T-helper 22 cell (primary cell): ENCODE measurements at places on chromosomes 1 and 21.
A peak's percentile ranks its signal among the peaks of the same experiment; 100 is the strongest.

DNA sequence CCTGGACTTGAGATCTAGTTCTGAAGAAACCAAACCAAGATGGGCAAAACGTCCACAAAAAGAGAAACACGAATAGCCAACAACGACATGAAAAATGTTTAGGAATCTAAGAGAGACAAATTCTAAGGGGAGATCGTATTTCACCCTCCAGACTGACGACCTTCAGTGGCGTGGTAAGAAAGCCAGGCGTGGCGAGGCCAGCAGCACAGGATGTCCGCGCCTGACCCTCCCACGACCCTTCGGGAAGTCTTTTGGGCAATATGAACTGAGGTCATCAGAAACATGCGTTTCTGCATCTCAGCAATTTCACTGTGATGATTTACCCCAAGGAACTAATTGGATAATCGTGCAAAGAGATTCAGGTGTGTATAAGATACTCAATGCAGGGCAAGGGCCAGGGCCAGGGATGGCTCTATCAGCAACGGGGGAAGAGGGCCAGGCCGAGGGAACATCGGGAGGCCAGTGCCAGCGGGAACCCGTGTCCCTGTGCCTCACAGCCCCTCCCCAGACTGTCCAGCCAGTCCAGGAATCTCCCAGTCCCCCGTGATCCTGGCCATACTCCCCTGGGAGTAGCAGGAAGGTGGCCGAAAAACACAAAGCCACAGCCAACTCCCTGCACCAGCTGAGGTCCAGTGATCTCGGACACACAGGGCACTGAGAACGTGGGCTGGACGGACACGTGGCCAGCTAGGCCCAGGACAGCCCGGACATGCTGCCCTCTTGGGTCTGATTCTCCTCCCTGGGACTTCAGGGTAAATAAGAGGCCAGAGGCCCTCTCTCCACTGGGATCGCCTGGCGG is 53.6 kb upstream of the ADARB1 start:
- no peak for DNase-seq

GRCh38 chr1:178057912-178058534 is 35.9 kb upstream of the RASAL2 start:
- no peak for DNase-seq

- DNase-seq = no peak
Measured at GRCh38 chr1:93001893-93002292, 40.6 kb upstream of the DIPK1A start.

GRCh38 chr1:85582687-85583591 is 2.4 kb downstream of the CCN1 start:
- DNase-seq = no peak

DNA sequence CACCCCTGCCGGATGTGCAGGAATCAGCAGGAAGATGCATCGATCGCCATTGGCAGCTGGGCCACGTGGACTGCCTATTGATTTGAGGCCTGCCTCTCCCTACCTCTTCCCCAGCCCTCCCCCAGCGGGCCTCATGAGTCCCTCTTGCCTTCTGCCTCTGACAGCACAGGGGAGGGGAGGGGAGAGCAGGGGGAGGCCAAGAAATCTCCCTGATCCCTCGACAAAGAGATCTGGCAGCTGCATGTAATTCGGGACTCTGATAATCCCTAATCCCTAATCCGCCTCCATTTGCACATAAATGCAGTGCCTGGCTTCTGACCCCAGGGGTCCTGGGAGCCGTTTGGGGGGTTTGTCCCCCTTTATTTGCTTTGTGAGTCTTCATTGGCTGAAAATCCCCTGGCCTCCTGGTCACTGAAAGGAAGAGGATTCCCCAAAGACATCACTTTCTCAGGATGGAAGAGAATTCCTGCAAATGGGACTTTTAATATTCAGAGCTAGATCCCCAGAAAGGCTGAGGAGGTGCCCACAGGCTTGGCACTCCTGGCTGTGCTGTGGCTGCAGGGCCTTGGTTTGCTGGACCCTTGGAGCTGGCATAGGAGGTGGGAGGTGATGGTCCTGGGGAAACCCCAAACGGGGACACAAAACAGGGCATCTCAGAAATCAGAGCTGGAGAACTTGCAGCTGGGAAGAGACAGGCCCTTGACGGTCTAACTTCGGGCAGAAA is 239.4 kb upstream of the POU3F1 start:
- no peak for DNase-seq

- no peak for DNase-seq
Measured at GRCh38 chr21:31624181-31624580, 35.3 kb upstream of the SOD1 start.

GRCh38 chr1:19033926-19034680 is 77.6 kb upstream of the IFFO2 start:
- no peak for DNase-seq

DNA sequence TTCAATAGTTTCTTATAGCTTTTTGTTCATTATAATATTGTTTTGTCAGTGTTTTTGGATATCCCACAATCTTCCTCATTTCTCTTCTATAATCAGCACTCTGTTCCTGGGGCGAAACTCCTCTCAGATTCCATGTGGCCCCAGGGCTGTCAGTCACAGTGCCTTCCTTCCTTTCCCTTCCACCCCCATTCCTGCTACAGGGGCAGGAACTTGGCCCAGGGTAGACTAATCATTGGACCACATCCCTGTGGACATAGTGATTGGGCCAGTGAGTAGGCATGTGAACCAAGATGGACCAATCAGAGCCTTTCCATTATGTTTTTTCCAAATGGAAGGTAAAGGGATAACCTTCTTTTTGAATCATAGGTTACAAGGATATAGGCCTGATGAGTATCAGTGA is 78.3 kb downstream of the PGM1 start:
- DNase-seq = no peak

DNA sequence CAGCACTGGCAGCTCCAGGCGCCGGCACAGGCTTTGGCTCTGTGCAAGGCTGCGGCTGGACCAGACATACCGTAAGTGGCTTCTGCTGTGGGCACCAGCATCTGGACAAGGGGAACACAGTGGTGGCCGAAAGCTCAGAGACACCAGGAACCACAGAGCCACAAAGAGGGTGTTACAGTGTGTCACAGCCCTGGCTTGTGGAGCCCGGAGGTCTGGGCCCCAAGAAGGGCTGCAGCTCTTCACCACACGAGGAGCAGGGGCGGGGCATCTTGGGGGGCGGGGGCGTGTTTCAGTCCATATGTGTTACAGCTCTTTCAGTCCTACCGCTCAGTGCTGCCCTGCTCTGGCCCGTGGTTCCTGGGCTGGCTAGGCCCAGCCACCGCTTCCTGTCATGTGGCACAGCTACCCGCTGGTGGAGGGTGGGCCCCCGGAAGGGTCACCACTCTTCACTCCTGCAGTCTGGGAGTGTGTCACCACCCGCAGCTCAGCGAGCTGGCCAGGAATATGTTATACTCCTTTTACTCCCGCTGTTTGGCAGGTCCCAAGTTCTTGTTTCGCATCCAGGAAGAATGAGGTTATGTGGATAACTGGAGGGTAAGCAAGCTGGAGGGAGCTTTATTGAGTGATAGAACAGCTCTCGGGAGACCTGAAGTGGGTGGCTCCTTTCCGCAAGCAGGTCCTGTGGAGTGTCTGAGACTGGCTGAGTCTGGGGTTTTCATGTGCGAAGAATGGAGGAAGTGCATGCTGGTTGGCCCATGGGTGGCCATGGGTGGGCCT is 3.3 kb upstream of the LSM10 start:
- DNase-seq = no peak

GRCh38 chr1:64616039-64616438 is 128.8 kb upstream of the RAVER2 start:
- DNase-seq = no peak

- no peak for DNase-seq
Measured at GRCh38 chr1:153527023-153527682, 8.6 kb downstream of the S100A6 start.

- no peak for DNase-seq
Measured at GRCh38 chr1:97050506-97050905, 328.9 kb downstream of the PTBP2 start.

DNA sequence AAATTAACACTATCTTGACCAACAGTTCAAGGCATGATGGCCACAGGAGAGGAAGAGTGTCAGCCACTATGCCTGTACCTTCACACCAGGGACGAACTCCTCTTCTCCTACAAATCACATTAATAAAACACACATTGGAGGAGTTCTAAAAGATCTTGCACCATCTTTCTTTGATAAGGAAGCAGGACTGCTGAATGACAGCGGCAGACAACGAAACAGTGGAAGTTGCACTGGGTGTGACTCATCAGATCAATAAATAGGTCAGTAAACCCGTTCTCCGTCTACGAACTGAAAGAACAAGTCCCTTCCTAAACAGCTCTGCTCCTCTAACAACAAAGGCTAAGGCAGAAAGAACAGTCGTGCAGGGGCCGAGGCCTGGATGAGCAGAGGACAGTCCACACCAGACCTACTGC is 23.1 kb downstream of the UBE2G2 start:
- DNase-seq = no peak

DNA sequence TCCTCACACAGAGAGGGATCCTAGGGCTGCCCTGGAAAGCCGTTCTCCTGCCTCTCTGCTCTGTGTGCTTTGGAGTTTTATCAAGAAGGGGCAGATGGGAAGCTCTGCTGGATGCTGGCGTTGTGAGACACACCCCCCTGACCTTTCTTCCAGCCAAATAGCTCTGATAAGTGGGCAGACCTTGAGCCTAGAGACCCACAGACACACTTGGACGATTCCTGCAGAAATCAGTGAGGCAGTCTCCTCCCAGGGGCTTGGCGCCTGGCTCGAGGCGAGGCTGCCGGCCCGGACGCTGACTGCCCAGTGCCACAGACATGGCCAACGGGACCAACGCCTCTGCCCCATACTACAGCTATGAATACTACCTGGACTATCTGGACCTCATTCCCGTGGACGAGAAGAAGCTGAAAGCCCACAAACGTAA is at the start of gene MRAP:
TSS of gene MRAP (plus strand) at position 198 of the 424 bp plus-strand sequence. CDS start at position 315, 117 bp downstream.
- no peak for DNase-seq

DNA sequence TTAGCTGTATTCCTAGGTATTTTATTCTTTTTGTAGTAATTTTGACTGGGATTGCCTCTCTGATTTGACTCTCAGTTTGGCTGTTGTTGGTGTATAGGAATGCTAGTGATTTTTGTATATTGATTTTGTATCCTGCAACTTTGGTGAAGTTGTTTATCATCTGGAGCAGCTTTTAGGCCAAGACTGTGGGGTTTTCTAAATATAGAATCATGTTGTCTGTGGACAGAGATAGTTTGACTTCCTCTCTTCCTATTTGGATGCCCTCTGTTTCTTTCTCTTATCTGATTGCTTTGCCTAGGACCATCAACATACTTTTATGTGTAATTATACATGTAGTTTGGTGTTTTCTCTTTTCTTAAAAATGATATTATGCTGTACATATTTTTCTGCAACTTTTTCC is 27.2 kb downstream of the CD46 start:
- DNase-seq = no peak

DNA sequence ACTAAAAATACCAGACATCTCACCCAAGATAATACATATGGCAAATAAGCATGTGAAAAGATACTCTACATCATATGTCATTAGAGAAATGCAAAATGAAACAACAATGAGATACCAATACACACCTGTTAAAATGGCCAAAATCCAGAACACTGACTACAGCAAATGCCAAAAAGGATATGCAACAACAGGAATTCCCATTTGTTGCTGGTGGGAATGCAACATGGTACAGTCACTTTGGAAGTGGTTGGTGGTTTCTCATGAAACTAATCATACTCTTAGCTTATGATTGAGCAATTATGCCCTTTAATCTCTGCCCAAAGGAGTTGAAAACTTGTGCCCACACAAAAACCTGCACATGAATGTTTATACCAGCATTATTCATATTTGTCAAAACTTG is 6.4 kb upstream of the RGS2 start:
- DNase-seq = no peak

DNA sequence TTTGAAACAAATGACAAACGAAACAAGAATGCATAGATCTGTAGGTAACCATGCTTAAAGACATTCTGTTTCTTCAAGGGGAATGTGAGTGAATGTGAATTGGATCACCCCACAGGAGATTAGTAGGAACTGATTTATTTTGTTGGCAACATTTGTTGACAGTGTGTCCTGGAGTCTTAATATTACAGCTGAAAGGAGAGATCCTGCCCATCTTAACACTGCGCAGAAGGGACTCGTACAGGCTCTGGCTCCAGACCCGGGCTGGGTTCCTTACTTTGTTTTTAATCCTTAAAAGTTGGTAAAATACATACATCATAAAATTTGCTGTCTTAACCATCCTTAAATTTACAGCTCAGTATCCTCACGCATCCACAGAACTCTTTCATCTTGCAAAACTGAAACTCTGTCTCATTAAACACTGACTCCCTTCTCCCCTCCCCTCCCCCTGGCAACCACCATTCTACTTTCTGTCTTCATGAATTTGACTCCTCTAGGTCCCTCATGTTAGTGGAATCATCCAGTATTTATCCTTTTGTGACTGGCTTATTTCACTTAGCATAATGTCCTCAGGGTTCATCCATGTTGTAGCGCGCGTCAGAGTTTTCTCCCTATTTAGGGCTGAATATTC is 74.1 kb downstream of the GALNT2 start:
- no peak for DNase-seq

DNA sequence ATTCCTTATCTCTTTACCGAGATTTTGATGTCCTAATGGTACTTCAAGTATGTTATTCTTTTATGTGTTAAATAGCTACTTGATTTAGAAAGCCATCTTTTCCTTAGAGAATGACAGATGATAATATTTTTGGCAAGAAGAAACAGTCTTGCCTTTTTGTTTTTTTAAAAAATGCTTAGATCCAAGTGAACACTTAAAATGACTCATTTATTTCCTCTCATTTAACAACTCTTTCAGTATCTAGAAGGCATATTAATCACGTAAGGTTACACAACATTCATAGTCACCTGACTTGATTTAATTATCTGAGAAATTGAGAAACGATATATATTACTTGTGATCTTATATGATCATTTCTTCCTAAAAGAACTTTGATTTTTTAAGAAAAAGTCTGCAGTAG is 52.4 kb downstream of the SUCO start:
- DNase-seq = no peak

DNA sequence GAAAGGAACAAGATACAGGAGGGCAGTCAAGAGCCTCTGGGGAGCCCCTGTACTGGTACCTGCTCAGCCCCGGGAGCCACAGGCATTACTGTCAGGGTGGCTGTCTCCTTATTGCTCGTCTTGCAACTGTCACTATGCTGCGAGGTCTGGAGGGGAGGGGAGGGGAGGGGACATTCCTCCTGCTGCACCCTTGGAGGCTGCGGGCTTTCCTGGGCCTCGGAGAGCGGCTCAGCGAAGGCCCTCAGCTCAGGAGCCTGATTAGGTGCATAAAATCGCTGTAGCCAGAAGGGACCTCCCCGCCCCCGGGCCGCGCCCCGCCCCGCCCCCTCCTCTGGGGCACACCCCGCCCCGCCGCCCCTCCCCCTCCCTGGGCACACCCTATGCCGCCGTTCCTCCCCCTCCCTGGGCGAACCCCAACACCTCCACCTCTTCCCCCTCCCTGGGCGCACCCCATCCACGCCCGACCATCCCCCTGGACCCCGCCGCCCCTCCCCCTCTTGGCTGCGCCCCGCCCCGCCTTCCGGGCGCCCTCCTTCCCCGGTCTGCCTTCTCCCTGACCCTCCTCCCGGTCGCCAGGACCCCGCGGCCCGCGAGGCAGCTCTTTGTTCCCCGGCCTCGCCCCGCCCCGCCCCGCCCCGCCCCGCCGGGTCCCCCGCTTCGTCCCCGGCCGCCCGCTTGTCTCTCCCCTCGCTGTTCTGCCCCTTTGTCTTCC is 35.5 kb downstream of the CACHD1 start:
- peak; percentile 12 for DNase-seq
